Uterus (tissue), 4 donors: ENCODE measurements at places on chromosomes 5 and 9.

- no peak for DNase-seq
These were observed 77.2 kb downstream of the ADAMTS16 start for GRCh38 chr5:5217371-5217770.

- DNase-seq: no peak
These were observed 488.9 kb upstream of the TNC start for GRCh38 chr9:115606838-115607237.

DNA sequence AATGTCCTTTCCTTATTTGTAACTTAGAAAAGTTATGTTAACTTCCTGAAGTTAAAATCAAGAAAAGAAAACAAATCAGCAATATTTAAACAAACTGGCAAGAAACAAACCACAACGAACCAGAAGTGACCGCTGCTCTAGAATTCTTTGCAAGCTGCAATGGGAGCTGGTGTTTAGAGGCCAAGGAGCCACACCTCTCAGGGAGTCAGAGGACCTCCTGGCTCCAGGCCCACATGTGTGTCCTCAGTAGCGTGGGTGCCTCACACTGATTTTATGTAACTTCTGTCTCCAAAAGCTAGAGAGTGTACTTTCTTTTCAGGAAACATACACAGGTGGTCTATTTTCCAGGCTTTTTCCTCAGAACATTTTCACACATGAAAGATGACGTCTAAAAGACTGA lies 100.4 kb downstream of the IRX2 start:
- DNase-seq: no peak

DNA sequence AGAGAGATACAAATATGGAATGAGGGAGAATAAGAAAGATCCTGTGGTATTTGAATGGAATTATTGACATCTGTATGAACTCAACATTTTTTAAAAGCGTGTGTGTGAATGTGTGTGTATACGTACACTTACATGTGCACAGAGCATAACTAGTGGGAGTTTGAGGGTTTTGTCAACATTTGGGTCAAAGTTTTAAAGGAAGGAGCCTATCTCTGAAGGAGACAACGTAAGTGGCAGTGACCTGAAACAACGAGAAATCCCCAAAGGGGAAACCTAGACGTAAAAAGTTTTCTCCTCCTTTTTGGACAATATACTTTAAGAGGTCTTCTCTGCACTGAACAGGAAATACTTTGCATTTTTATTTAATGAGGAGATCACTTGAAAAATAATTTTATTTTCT lies 40.2 kb upstream of the DTWD2 start:
- no peak for DNase-seq

DNA sequence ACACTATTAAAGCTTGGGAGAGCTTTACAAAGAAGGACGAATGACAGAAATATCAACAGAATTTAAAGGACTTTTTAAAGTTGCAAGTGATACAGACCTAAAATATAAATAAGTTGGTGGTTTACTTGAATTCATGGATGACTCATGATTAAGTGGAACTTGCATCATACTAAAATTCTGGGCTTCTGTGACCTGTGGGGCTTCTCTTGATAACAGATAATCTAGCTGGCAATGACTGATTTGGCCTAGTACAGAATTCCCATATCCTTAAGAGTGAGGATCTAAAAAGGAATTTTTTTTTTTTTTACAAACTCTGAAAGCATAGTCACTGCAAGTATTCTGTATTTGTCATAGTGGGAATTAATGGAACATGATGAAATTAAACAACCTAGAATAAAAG lies 543.7 kb upstream of the SGCD start:
- DNase-seq: no peak

DNA sequence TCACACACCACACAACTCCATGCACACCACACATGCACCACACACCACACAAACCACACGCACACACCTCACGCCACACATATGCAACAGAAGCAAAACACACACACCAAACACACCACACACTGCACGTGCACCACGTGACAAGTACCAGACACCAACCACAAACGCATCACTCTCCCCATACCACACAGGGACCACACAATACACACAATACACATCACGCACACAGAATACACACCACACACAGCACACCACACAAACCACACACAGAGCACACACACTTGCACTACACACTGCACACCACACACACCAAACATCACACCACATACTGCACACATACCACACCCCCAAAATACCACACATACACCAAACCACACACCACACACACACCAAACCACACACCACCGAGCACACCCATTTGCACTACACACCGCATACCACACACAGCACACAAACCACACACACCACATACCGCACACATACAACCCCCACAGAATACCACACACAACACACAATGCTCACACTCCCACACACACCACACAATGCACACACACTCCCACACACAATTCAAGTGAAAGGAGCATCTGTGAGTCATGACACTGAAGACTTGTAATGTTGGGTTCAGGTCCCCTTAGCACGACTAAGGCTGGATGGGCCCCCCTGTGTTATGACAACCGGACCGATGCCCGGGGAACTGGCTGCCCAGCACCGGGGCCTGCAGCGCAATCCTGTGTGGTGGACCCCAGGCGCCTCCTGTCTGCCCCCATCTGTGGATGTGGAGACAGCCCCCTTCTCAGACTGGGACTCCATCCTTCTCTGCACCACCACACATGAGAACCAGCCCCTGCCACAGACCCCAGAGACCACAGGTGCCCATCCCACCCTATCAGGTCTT lies 6.0 kb upstream of the ZDHHC11 start:
- no peak for DNase-seq

DNA sequence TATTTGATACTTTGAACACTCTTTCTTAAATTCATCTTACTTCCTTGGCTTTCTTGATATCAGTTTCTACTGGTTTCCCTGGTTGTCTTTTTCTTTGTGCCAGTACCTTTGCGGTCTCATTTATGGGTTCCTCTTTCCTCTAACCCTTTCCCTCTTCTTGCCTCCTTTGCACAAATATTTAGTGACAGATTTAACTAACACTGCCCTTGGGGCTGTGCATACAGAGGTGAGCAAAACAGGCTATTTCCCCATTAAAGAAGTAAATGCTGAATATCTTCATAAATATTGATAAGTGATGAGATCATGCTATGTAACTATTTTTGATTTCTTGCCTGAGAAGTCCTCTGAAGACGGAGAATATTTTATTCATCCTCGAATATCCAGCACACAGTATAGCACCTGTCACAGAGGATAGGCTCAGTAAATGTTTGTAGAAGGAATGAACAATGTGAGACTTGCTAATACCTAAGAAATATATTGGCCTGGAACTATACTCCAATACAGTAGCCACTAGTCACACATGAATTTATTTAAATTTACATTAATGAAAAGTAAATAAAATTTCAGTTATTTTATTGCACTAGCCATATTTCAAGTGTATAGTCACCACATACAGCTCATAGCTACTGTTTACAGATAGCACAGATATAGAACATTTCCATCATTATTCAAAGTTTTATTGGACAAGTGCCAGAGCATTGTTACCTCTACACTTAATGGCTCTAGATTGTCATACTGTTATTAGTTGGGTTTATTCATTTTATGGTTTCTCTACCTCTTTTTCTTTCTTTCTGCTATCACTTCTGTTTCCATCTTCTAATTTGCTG lies 90.4 kb downstream of the RIC1 start:
- DNase-seq: no peak

GRCh38 chr5:83964271-83964670 lies 243.6 kb upstream of the HAPLN1 start:
- no peak for DNase-seq

- no peak for DNase-seq
These were observed 20.0 kb upstream of the CYFIP2 start for GRCh38 chr5:157245886-157246285.
